AG20443 (cell line): ENCODE measurements at places on chromosomes 13 and 19.

GRCh38 chr19:31675193-31675913 lies 326.1 kb upstream of the TSHZ3 start:
- peak; percentile 60 for DNase-seq

GRCh38 chr19:8569066-8569771 lies 8.0 kb downstream of the MYO1F start:
- peak; percentile 93 for DNase-seq

DNA sequence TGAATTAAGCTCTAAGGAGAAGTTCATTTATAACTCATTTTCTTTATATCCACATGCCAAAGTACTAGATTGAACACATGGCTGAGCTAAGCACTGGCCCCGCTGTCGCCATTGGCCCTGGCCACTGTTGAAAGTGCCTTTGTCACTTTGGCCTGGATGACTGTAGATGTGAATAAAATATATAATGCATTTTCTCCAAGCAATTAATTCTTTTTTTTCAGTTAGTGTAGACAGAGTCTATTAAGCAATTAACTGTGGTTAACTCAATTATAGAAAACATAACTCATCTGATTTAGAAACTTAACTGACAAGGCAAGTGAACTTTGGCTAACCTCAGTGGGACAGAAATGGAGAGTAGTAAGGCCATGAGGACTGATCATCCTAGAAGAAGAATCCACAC lies 965.6 kb downstream of the EFNB2 start:
- no peak for DNase-seq

DNA sequence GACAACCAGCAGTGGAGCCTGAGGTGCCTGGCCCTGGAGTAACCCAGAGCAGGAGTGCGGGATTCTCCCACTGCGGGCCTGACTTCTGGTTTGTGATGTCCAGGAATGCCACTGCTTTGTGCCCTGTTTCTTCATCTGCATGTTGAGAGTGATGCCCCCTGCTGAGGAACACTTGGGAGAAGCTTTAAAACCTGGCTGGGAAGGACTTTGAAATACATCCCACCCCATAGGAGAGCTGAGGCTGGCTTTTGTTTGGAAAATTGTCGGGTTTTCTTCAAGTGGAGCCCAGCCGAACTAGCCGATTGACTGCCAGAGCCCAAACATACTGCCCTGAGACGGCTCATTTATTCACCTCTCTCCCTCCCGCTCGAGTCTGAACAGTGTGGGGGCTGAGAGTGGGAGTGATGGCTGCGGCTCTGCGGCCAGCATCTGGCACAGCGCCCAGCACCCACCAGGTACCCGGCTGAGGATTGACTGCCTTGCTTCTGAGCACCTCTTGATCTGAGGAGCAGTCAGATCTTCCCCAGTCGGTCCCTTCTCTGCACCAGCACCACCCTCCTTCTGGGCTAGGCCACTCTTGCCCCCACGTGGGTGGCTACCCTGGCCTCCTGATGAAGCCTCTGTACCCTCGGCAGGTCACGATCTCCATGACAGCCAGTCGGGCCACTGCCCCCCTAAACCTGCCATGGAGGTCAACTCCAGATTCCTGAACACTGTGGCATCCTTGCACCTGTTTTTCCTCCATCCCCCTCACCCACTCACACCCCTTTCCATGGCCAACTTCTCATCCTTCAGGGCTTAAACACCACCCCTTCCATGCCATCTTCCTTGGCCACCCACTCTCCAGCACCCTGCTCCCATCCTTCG lies 148.9 kb downstream of the SIPA1L3 start:
- no peak for DNase-seq

- DNase-seq: no peak
Observed at GRCh38 chr13:43558326-43558725, 228.4 kb downstream of the ENOX1 start.

DNA sequence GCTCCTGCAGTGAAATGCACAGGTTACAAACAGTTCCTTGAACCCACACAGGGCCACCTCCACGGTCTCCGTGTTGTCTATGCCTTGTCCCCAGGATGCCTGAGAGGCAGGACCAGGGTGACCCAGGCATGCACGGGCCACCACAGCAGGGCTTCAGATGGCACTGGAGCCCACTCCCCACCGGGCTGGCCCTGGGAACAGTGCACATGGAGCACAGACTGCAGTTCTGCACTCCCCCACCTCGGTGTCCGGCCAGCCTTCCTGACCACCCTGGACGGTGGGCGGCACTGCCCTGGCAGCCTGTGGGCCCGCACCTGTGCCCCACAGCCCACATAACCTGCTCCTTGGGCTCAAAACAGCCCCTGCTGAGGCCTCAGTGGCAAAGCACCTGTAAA lies 14.3 kb upstream of the SLC35E1 start:
- no peak for DNase-seq

- DNase-seq: no peak
Observed at GRCh38 chr19:33553530-33554310, 32.1 kb upstream of the PEPD start.

DNA sequence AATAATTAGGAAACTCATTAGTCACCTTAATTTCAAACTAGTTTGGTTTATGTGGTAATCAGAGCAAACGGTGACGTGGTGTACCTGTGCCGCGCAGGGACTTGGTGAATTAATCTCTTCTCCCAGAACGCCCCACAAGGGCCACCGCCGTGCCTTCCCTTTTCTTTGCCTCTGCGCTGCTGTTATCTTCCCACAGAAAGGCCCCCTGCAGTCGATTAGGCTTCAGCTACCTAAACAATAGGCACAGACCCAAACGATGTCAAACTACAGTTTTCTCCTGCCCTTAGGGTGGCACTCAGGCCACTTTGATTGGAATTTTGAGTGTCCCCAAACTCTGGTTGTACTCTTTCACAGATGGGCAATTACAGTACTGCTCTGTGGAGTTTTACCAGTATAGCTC lies 115.5 kb downstream of the GGACT start:
- DNase-seq: no peak

DNA sequence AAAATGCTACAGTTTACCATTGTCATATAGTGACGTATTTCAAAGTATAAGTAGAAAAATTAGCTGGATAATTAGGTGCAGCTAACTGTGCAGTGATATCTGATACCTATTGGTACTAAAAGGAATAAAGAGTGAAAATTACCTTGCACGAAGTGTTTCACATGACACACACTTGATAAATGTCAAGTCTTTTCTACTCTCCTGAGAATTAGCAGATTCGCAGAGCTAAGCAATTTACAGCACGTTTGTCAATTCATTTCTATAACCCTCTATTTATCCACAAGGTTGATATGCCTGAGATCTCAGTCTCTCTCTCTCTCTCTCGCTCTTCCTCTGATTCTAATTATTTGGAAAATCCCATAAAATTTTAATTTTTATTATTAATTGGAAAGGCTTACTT lies 1109.0 kb downstream of the EFNB2 start:
- no peak for DNase-seq

DNA sequence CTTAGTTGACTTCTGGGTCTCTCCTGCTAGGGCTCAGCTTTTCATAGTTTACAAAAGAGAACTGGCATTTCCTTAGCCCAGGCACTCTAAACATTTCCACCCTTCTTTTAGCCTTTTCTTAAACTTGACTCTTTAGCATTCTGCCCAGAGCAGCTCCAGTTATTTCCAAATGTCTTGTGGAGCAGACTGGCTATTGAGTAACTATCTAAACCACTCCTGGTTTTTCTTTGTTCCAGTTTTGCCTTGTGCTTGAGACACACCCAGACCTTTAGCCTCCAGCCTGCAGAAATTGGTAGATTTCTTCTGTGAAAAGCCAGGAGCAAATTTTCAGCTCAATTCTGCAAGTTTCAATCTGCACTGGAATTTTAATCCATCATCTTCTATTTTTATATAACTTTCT lies 1813.1 kb downstream of the OLFM4 start:
- DNase-seq: no peak

GRCh38 chr13:51764184-51765141 lies 39.5 kb downstream of the DHRS12 start:
- peak; percentile 76 for DNase-seq

DNA sequence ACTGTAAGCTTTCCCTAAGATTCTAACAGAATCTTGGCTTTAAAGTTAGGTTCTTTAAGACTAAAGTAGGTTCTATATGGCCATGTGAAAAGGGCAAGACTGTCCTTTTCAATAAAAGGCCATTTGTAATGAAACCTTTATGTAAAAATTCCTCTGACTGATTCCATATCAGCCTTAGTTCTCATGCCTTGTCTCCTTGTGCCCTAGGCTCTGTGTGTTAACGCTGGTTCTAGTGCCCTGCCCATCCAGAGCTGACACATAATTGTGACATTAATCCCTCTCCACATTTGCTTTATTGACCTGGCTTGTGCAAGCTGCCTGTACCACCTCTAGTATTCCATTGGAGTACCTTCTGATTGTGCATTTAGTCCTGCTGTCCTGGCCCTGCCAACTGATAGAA lies 28.2 kb downstream of the CYSLTR2 start:
- no peak for DNase-seq

DNA sequence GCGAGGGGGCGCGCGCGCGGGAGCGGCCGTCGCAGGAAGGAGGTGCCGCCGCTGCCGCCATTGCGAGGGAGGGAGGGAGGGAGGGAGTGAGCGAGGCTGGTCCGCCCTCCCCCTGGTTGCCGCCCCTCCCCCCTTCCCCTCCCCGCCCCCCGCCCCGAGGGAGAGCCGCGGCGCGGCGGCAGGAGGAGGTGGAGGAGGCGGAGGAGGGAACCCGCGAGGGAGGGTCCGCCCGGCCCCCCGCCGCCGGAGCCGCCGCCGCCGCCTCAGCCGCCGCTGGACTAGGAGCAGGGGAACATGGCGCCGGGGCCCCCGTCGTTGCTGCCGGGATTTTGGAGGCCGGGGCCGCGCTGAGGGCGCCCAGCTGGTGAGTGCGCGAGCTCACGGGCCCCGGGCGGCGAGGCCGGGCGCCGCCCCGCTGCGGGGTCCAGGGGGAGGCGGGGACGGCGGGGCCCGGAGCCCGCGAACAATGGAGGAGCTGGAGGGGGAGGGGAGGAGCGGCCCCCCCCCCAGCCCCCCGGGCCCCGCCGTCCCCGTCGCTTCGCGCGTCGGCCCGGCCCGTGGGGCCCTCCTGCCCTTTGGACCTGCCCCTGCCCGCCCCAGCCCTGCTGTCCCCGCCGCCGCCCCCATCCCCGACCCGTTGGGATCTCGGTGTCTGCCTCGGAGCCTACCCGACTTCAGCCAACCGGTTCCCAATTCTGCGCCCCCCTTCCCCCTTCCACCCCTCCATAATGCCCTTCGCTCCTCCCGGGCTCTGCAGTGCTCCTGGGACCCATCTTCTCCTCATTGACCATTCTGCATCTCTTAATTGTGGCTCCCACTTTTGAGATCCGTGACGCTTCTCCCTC lies at the start of gene ARHGAP35:
ARHGAP35 (plus strand) TSS at position 152 of the 845 bp plus-strand sequence. CDS start 57,679 bp downstream, outside the sequence.
- DNase-seq: peak; percentile 93

DNA sequence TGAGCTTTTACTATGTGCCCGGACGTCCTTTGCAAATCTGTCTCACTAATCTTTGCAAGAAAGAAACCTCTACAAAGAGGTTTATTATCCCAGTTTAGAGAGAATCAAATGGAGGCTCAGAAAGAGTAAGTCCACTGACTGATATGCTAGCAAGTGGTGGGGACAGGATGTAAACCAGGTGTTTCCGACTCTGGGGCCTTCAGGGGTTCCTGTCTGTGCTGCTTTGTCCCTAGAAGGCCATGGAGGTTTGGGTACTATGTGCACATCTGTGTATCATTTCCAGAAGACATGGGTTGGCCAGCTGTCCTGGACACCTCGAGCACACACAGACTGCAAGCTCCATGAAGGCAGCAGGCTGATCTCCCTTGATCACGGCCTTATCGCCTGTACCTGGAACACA lies 1.2 kb upstream of the KPTN start:
- no peak for DNase-seq

DNA sequence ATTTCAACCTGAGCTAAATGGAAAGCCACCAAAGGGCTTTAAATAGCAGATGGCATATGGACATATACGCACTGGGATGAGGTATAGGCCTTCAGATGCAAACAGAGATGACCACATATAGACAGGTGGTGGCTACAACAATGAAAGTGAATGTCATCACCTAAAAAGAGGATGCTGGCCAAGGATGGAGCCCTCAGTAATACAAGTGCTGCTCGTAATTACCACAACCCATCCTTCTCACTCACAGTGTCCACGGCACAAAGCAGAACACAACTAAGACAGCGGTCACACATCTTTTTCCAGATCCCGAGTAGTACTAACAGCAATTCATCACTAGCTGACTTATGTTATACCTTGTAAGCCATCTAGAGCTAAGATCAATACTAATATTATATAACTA lies 18.2 kb upstream of the DOCK9 start:
- DNase-seq: no peak

DNA sequence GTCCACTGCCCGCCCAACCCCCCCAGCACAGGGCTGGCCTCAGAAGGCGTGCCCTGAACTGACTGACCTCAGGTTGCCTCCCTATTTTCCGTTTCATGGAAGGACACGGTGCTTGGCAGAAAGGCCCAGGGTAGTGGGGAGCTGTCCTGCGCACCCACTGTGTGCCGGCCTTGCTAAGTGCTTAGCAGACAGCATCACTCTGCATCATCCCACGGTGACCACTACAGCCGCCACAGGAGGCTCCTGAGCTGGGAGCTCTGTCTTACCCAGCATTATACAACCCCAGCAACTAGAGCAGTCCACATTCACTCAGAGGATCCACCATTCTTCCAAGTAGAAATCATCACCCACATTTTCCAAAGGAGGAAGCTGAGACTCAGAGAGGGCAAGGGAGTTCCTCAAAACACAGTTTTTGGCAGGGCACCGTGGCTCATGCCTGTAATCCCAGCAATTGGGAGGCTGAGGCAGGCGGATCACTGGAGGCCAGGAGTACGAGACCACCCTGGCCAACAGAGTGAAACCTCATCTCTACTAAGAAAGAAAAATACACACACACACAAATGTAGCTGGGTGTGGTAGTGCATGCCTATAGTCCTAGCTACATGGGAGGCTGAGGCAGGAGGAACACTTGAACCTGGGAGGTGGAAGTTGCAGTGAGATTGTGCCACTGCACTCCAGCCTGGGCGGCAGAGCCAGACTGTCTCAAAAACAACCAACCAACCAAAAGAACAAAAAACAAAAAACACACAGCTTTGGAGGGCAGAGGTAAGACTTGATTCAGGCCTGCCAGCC lies 1.6 kb downstream of the SBK2 start:
- no peak for DNase-seq

- DNase-seq: no peak
Observed at GRCh38 chr13:41177616-41178015, 16.8 kb downstream of the KBTBD7 start.

DNA sequence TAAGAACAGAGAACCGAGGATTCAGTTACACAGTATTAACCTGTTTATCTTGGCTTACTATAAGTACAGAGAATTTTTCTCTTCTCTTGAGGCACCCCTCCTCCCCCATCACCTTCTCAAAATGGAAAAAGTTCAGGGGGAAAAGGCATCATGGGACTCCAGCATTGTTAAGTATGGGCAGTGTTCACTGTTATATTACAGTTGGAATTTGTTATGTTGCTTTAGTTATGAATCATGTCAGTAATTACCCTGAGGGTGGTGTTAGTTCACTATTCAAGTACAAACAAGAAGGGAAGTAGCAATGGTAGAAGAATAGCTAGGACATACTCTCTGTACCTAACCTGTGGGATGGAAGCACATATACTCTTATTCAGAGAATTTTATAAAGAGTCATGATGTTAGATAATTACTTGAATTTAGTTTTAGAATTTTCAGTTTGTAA lies 12.0 kb downstream of the LPAR6 start:
- peak; percentile 34 for DNase-seq

GRCh38 chr13:100534147-100534843 lies 54.3 kb downstream of the GGACT start:
- DNase-seq: no peak
